ENCODE measurements at places on chromosomes 6 and 20.

GRCh38 chr20:58268421-58268821 lies 40.0 kb upstream of the ANKRD60 start:
- no peak for DNase-seq

DNA sequence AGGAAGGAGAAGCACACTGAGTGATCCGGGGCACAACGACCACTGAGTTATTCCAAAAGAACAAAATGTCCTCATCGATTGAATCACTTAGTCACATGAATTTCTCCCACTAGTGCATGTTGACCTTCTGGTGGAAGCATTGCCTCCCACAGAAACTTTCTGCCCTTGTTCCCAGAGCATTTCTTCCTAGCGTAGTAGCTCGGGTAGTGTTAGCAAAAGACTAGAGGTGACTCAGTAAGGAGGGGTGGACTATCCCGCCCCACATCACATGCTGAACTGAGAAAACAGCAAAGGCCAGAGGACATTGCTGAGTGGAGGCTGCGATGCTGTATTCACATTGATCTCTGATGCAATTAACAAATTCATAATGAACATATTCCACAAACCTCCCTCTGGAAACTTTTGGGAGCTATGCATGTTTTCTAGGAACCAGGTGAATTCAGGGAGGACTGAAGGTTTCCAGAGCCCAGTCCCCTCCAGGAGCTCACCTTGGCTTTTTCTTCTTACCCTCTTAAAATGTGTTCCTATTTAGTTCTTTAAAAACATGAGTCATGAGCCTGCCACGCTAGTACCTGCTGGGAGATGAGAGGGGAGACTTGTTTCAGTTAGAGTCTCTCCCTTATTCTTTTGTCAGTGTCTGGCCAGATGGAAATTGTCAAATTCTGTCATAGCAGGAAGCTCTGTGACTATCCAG lies 507.9 kb downstream of the CDH26 start:
- DNase-seq: no peak

GRCh38 chr20:19756761-19757486 lies 1.1 kb upstream of the RIN2 start:
- no peak for DNase-seq

GRCh38 chr6:25407431-25407830 lies 128.3 kb downstream of the CARMIL1 start:
- no peak for DNase-seq

DNA sequence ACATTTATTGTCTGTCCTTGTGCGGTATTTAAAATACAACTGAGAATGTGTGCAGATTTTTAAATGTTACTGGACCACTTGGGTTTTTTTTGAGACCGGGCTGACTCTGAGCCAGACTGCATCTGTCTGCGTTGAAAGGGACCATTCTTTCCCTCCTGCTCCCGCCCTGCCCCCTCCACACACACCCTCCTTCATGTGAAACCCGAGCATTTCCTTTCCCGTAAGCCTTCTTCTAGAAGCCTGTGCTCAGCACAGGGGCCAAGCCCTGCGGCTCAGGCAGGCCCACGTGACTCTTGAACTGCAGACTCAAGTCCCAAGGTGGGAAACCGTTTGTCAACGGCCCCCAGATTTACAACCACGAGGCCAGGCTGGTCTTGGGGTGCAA lies 82.7 kb upstream of the FOXC1 start:
- peak; percentile 44 for DNase-seq

GRCh38 chr20:34627458-34627857 lies 49.4 kb downstream of the PIGU start:
- DNase-seq: no peak
